ENCODE measurements at places on chromosomes 2 and 18. TPM values are rescaled to one million over a fixed set of nuclear protein-coding genes. Genes with fewer than 3 reads are reported as not detected.

DNA sequence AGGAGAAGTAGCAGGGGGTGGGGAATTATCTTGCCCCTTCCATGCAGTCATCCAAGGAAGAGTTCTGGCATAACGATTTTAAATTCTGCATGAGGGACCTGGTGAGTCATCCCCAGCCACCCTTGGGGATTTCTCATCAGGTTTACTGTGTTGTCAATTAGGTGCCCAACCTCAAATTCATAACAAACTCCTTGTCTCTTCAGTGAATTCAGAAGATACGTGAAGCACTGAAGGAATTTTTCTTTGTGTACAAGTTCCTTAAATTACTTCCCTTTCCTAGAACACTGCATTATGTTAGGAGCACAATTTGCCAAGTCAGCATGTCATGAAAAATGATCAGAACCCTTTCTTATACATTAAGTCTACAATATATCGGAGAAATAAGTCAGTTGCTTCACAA lies 70.8 kb upstream of the NOSTRIN start:
- no peak for DNase-seq

- DNase-seq = no peak
Observed at GRCh38 chr2:136510244-136510643, 255.1 kb upstream of the THSD7B start.

DNA sequence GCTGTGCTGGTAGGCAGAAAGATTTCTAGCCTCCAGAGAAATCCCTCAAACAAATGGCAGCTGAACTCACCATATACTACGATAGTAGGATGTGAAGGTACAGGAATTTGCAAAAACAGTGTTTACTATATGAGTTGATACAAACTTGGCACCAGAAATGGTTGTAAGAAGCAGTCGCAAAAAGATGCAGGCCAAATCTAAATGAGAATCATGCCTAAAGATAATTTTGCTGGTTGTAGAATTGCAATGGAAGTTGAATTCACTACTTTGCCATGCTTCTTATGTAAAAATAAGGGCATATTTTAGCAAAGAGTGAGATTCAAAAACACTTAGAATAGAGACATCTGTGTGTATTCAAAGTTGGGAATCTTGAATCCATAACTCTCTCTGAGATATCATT lies 924.7 kb downstream of the SUCLG1 start:
- no peak for DNase-seq

DNA sequence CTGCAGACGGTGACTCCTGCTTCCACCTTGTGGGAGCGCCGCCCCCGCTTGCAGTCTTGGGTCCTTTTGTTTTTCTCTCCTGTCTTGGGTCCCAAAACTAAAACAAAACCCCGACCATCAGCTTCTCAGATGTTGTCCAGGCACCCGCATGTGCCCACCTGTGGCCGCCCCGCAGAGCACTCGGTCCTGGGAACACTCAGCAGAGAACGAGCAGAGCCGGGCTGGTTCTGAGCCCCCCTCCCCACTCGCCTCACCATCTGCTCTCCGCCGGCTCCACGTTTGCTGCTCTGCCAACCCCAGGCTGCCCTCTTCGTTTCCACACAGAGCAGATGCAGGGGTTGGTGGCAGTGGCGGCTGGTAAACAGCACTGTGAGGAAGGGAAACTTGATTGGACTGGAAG lies 38.5 kb downstream of the CTDP1 start:
- no peak for DNase-seq

GRCh38 chr2:81767187-81767912 lies 1462.8 kb upstream of the LRRTM1 start:
- no peak for DNase-seq

DNA sequence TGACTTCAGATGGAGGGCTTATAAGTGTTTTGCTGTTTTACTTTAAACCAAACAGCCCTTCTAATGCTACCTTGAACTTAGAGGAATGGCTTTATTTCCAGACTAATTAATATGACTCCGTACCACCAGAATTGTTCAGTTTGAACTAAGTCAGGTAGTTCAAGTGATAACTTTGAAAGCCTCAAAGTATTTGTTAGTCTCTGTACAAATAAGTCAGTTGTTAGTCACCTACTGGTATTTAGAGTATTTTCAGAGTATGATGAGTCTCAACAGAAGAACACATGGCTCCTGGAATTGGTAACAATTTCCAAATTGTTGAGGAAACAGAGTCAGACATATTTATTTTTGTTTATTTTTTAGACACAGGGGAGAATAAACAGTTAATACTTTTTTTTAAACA lies 381.8 kb upstream of the NRXN1 start:
- no peak for DNase-seq

DNA sequence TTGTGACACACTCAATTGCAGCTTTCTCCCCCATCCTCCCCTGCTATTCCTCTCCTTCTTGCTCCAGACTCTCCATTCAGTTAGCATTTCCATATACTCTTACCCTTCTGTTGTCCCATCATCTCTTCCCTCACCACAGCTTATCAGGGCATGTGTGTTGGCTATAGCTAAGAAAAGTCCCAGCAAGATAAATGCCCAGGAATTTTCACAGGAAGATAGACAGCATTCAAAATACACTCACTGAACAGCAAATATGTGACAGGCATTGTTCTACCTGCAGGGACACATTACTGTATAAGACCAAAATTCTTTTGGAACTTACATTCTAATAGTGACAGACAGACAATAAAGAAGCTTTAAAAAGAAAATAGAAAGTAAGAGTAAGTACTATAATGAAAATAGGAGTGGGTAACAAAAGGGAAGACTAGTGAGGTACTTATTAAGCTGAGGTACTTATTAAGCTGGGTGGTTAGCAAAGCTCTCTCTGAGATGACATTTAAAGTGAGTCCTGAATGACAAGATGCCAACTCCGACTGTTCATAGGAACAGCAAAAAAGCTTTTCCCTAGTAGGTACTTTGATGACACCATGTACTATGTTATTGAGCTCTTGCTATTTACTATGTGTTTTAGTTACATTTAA lies 86.2 kb downstream of the CHN1 start:
- no peak for DNase-seq

- DNase-seq = no peak
Observed at GRCh38 chr2:189066037-189066436, 91.9 kb downstream of the COL3A1 start.

DNA sequence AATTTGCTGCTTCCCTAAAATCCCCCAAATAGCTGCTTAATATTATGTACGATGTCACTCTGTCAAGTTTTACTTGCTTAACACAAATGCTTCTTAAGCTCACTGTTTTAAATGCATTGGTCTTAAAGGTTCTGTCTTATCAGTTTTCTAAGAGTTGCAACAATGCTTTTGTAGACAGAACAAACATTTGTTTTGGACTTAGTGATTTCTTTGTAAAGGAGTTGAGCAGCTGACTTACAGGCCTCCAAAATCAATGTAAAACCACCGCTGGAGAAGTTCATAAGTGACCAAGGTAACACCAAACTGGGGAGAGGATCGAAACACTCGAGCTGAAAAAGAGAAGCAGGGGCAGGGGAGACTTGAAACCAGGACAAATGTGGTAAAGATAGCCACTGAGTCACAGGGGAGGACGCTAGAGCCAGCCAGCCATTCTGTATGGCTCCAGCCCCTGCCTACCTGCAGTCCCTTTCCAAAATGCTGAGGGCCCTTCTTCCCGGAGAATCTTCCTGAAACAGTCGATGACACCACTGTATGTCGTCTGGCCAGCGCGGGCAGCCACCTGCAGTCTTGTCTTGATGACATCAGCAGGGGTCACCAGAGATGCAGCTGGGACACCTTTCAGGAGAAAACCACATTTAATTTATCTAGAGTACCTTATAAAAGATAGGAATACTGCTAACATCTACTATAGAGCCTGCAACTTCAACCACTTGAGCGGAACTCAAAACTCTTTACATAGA lies 100.2 kb downstream of the DYNC1I2 start:
- DNase-seq = no peak

GRCh38 chr2:190910341-190911136 lies 29.9 kb downstream of the GLS start:
- no peak for DNase-seq

GRCh38 chr2:40138314-40138713 lies 313.6 kb downstream of the SLC8A1 start:
- no peak for DNase-seq

METTL5 gene
- total RNA-seq = 30.4 TPM

CFAP210 gene
- total RNA-seq = not detected

ADRA2B gene
- under 0.01 TPM for total RNA-seq
